Stimulated activated CD4-positive, alpha-beta T cell treated with anti-CD3 and anti-CD28 coated beads, TNF-alpha, amount 100 ng/mL, for 24 hours (primary cell): ENCODE measurements at places on chromosomes 7 and 10.

DNA sequence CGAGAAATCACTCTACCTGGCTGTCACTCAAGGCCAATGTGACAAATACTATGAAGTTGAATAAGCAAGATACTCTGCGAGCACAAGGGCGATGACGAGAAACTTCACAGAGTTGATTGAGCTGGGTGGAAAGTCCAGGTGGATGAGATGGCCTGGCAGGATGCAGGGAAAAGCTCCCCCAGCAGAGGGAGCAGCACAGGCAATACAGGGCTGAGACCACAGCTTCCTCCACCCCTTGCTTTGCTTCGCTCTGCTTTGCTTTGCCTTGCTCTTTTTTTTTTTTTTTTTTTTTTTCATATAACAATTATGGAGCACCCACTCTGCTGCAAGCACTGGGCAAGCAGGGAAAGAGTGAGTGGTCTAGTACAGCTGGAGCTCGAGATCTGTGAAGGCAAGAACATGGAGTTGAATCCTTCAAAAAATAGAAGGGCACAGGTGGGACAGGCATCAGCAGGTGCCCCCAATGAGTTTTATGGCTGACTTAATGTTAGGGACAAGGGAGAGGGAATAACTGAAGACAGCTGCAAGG lies 88.3 kb downstream of the CABCOCO1 start:
- DNase-seq, result peak; percentile 71

DNA sequence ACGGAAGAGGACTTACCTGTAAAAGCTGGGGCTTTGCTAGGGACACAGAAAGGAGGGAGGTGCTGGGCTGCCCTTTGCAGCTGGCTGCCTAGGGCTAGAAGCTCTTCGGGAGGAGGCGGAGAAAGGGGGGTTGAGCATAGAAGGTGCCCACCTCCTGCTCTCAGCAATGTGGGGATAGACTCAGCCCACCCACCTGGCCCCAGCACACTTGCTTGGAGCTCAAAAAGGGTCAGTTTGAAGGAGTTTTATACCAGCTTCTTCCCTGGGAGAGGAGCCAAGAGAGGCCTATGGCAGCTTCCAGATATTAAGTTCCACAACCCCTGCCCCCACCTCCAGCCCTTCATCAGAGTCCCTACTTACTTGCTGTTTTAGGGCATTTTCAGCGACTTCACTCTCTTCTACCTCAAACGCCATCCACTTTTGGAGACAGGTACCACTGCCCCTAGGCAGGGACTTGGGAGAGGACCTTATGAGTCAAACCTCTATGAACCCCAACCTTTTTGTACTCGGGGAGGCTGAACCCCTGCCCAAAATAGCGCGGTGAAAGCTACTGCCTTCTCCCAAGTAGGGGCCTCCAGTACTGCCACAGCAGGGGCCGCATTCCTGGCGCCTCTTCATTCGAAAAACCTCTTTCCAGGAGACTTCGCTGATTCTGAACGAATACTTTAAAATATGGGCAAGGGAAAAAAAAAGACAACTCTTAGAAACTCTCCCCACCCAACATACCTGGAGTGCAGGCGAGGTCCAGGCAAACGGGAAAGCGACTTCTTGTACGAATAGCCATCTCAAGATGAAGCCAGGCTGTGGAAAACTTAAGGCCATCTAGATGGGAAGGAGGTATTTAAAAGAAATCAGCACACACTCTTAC lies 1.2 kb upstream of the EVX1 start:
- DNase-seq, result no peak

DNA sequence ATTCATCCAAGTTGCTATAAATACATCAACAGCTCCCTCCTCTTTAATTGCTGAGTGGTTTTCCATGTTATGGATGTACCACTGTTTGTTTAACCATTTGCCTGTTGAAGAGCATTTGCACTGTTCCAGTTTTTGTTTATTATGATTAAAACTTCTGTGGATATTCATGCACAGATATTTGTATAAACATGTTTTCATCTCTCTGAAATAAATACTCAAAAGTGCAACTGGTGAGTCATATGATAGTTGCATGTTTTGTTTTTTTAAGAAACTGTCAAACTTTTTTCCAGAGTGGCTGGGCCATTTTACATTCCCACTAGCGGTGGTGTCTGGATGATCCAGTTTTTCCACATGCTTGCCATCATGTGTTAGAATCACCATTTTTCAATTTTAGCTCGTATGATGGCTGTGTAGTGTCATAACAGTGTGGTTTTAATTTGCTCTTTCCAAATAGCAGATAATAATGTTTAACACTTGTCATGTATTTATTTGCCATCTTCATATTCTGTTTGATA lies 33.6 kb downstream of the MEOX2 start:
- no peak for DNase-seq

GRCh38 chr7:23431702-23432199 lies 38.5 kb downstream of the IGF2BP3 start:
- DNase-seq, result no peak

DNA sequence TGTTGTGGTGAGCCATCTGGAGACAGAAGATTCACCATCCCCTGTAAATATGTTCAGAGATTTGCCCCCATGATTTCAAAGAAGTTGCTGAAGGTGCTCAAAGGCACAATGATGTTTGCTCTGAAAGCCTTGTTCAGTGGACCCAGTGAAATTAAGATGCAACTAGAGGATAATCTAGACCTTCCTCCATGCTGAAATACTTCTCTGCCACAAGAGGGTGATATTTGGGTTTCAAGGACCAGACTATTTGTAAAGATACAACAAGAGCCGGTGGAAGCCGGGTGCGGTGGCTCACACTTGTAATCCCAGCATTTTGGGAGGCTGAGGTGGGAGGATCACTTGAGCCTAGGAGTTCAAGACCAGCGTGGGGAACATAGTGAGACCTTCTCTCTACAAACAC lies 13.5 kb upstream of the MSRB2 start:
- DNase-seq, result no peak

- no peak for DNase-seq
Observed at GRCh38 chr10:11245510-11245909, 227.8 kb downstream of the CELF2 start.

- no peak for DNase-seq
Observed at GRCh38 chr10:24039897-24040296, 169.0 kb upstream of the KIAA1217 start.

DNA sequence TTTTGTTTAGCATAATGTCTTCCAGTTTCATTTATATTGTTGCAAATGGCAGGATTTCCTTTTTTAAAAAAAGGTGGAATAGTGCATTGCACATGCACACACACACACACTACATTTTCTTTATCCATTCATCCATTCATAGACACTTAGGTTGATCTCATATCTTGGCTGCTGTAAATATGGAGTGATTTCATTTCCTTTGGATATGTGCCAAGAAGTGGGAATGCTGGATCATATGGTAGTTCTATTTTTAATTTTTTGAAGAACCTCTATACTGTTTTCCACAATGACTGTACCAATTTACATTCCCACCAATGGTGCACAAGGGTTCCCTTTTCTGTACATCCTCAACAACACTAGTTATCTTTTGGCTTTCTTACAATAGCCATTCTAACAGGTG lies 68.9 kb downstream of the EBLN1 start:
- no peak for DNase-seq

- DNase-seq, result peak; percentile 23
Observed at GRCh38 chr7:31134246-31135188, 82.4 kb downstream of the ADCYAP1R1 start.

- DNase-seq, result no peak
Observed at GRCh38 chr10:55233505-55233904, 432.5 kb upstream of the PCDH15 start.

DNA sequence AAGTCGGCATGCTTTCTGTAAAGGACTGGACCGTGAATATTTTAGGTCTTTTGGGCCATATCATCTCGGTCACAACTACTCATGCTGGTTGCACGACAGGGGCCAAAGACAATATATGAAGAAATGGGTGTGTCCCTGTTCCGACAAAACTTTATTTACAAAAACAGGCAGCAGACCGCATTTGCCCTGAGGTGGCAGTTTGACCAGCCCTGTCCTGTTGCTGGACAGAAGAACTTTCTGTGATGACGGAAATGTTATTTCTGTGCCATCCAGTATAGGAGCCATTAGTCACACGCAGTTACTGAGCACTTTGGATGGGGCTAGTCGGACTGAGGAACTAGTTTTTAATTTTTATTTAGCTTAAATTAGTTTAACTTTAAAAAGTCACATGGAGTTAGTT lies 112.8 kb upstream of the CARD11 start:
- no peak for DNase-seq

DNA sequence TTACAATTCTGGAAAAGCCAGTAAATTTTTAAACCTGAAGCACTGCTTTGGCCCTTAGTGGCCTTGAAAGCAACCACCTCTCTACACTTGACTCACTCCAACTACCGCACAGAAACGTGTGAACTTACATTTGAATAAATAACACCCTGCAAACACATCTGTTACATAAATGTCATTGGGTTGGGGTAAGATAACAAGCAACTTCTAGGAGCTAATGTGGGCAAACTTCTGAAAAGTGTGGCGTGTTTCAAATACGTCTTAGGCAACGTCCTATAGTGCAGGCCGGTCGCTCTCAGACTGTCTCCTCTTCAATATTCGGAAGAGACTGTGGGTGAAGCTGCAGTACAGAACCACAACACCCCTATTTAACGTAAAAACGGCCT lies 474 bp downstream of the ORC5 start:
- DNase-seq, result no peak

- no peak for DNase-seq
Observed at GRCh38 chr7:8177109-8177933, 84.6 kb downstream of the ICA1 start.

DNA sequence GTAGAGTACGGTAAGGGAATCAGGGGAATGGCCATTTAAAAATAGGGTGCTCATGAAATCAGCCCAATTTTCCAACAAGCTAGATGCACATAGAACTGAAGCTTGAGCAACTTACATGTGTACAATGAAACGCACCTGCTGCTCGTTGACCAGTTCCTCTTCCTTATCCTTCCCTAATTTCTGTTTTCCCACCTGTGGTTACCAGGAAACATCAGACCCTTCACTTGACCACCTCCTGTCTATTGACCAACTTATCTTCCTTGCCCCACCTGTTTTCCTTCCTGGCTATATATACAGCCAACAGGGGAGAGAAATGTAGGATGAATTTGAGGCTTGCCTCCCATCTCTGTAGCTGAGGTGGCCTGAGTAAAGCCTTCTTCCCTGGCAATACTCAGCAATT lies 37.8 kb upstream of the RAPGEF5 start:
- no peak for DNase-seq

DNA sequence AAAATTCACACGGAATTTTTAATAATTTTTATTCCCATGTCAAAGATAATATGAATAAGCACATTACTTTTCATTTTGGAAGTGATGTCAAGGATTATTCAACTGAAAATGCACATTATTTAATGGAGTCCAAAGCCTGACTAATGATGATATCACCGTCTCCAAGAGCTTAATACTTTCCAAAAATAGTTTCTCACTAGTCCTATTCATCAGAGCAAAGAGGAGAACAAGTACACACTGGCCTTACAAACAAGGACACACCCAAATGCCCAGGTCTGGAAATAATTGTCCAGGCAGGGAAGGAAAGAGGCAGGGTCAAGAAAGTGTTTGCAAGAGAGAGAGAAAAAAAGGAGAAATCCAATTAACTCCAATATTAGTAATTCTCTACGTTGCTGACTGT lies 216.8 kb upstream of the CCDC6 start:
- DNase-seq, result no peak

DNA sequence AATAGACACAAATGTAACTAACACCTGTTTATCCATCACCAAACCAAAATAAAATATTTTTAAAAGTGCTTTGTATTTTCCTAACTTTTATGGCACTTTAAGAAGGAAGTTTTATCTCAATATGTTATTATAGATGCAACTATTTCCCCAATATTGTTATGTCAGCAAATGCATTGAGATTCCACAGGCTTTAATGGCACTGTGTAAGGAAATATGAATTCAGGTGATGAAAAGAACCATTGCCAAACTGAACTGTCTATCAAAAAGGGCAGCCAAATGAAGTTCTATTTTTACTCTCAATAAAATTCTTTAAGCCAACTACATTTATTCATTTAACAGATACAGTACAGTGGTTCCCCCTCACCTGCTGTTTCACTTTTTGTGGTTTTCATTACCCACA lies 67.2 kb upstream of the OIT3 start:
- no peak for DNase-seq

GRCh38 chr10:44300666-44301649 lies 83.9 kb downstream of the CXCL12 start:
- DNase-seq, result no peak

- no peak for DNase-seq
Observed at GRCh38 chr10:129891806-129892205, 72.3 kb downstream of the EBF3 start.

- DNase-seq, result no peak
Observed at GRCh38 chr7:561631-562373, 42.2 kb upstream of the PDGFA start.

DNA sequence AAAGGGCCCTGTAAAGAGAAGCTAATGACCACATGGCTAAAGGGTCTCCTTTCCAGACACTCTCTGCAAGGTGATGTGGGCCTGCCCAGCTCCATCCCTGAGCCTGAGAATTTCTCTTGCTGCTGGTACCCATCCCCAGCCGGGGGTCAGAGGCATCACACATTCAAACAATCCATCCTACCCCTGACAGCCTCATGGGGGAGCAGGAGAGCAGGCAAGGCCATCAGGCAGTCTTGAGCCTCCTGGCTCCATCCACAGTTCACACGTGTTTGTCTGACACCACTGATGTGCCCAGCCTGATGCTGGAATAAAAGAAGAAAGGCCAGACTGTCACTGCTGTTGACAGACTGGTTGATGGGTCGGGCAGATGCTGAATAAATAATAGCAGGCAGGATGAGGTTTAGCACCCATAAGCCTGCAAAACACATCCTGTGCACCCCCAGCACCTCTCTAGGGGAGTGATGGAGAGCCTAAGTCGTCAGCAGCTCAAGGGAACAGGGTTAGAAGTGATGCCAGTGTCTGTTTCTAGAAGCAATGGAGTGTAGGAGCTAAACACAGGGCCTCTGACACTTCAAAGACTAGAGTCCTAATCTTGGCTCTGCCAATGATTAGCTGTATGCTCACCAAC lies 43.5 kb downstream of the TLL2 start:
- peak; percentile 27 for DNase-seq

GRCh38 chr10:126732868-126733267 lies 62.4 kb upstream of the C10orf90 start:
- DNase-seq, result no peak

- no peak for DNase-seq
Observed at GRCh38 chr10:76640806-76641205, 996.8 kb downstream of the KCNMA1 start.

DNA sequence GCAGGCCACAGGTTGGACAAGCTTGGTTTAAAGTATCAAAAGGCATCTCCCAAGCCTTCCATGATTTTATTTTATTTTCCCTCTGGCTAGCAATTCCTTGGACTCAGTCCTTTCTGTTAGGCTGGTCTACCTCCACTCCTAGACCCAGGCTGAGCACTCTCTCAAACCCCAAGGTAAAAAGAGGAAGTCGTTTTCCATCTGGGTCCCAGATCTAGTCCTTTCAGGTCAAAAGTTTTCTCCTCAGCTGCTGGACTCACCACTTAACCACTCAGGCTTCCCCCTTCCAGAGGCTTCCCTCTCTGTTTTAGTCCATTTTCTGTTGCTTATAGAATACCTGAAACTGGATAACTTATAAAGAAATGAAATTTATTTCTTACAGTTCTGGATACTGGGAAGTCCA lies 252.3 kb upstream of the MKLN1 start:
- no peak for DNase-seq

GRCh38 chr10:68081916-68082315 lies 6.8 kb upstream of the HERC4 start:
- DNase-seq, result no peak
